Activated naive CD4-positive, alpha-beta T cell treated with anti-CD3 and anti-CD28 coated beads for 36 hours (primary cell): ENCODE measurements at places on chromosomes 3 and 15. TPM values are rescaled to one million over a fixed set of nuclear protein-coding genes. Genes with fewer than 3 reads are reported as not detected.

GRCh38 chr3:73465926-73466325, 158.8 kb downstream of the PDZRN3 start:
- H3K27me3 ChIP-seq = peaks cover 11% of the 10 kb centered on the region
- no peak overlapping the region for H3K27ac ChIP-seq
- DNase-seq = no peak
- no peaks in the 10 kb centered on the region for H3K36me3 ChIP-seq
- H3K4me1 ChIP-seq = no peaks in the 10 kb centered on the region

- no peak overlapping the region for H3K4me3 ChIP-seq
- DNase-seq = no peak
- H3K36me3 ChIP-seq = no peaks in the 10 kb centered on the region
- H3K27ac ChIP-seq = no peak overlapping the region
- H3K4me1 ChIP-seq = no peaks in the 10 kb centered on the region
These were observed 312.2 kb upstream of the SLCO3A1 start for GRCh38 chr15:91541286-91541685.

GOLGA6L4 gene
- total RNA-seq = 0.37 TPM

- peak overlapping the region; percentile 82 for H3K4me3 ChIP-seq
- peaks cover 4% of the 10 kb centered on the region for H3K36me3 ChIP-seq
- H3K27me3 ChIP-seq = no peaks in the 10 kb centered on the region
- DNase-seq = no peak
- peaks cover 15% of the 10 kb centered on the region for H3K4me1 ChIP-seq
- peak overlapping the region; percentile 96 for H3K27ac ChIP-seq
These were observed 1.2 kb upstream of the ZBTB20 start for GRCh38 chr3:115148142-115148790.

DNA sequence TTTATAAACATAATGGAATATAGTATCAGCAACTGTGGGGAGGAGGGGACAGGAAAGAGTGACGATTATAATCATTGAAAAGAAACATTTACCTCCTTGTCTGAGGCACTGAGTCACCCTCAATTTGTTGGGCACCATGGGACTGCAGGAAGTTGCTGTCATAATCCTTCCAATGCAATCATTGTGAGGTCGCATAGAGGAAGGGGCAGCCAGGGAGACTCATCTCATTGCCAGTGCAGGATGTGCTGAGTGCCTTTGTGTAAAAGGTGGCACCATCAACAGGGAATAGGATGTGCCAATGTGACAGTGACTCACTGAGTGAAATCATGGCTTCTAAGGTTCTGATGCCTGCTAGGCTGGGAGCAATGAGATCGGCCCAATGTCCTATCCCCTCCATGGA, 300.4 kb upstream of the ADAMTS9 start:
- H3K27me3 ChIP-seq = no peaks in the 10 kb centered on the region
- H3K4me1 ChIP-seq = no peaks in the 10 kb centered on the region

TEX55 gene
- total RNA-seq = not detected

GRCh38 chr15:93720607-93721006, 510.8 kb upstream of the MCTP2 start:
- H3K27ac ChIP-seq = no peak overlapping the region
- no peak overlapping the region for H3K4me3 ChIP-seq
- DNase-seq = no peak

GRCh38 chr15:72785432-72785831, 1.9 kb upstream of the ADPGK start:
- peaks cover 10% of the 10 kb centered on the region for H3K36me3 ChIP-seq
- H3K27me3 ChIP-seq = no peaks in the 10 kb centered on the region
- H3K4me3 ChIP-seq = no peak overlapping the region

DNA sequence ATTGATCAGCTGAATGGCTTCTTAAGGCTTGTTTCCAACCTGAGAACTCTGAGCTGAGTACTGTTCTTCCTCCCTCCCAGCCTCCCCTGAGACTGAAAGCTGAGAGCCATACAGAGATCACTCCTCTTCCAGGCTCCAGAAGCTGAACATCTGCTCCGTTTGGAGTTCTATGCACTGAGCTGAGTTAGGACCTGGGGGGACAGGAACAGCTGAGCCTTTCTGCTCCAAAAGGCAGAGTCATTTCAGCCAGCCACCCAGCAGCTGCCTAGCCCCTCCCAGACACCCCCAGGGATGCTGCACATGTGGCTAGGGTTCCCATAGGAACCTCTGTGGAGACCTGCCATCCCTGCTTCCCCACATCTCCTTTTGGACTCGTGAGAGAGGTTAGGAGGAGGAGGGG, 64.2 kb upstream of the GLCE start:
- no peak for DNase-seq
- no peaks in the 10 kb centered on the region for H3K36me3 ChIP-seq
- no peak overlapping the region for H3K4me3 ChIP-seq
- H3K27me3 ChIP-seq = no peaks in the 10 kb centered on the region

INKA1 gene
- total RNA-seq = 0.33 TPM

- H3K27ac ChIP-seq = no peak overlapping the region
- no peak for DNase-seq
- H3K4me3 ChIP-seq = no peak overlapping the region
- peaks cover 24% of the 10 kb centered on the region for H3K27me3 ChIP-seq
- no peaks in the 10 kb centered on the region for H3K36me3 ChIP-seq
These were observed 4.5 kb downstream of the SLC12A8 start for GRCh38 chr3:125207949-125208568.

DNA sequence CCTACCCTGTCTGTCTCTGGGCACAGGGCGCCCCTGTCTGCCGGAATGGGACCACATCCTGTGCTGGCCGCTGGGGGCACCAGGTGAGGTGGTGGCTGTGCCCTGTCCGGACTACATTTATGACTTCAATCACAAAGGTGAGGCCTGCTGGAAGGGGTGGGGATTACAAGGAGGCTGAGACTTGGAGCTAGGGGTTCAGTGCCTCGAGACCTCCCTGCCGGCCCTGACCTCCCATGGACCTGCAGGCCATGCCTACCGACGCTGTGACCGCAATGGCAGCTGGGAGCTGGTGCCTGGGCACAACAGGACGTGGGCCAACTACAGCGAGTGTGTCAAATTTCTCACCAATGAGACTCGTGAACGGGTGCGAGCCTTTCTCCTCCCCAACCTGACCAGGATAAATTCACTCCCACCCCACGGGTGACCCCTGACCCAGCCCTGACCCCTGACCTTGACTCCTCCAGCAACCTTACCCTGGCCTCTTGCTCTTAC, 20.4 kb downstream of the PTH1R start:
- peaks cover 3% of the 10 kb centered on the region for H3K4me1 ChIP-seq
- peaks cover 24% of the 10 kb centered on the region for H3K27me3 ChIP-seq
- H3K27ac ChIP-seq = no peak overlapping the region

GRCh38 chr3:195076981-195077610, 193.9 kb downstream of the XXYLT1 start:
- no peaks in the 10 kb centered on the region for H3K4me1 ChIP-seq
- H3K27ac ChIP-seq = no peak overlapping the region
- H3K27me3 ChIP-seq = no peaks in the 10 kb centered on the region
- H3K36me3 ChIP-seq = no peaks in the 10 kb centered on the region
- H3K4me3 ChIP-seq = no peak overlapping the region

- peaks cover 4% of the 10 kb centered on the region for H3K36me3 ChIP-seq
- no peak overlapping the region for H3K4me3 ChIP-seq
- DNase-seq = no peak
- H3K27me3 ChIP-seq = no peaks in the 10 kb centered on the region
These were observed 100.3 kb downstream of the HCN4 start for GRCh38 chr15:73268457-73268856.

DNA sequence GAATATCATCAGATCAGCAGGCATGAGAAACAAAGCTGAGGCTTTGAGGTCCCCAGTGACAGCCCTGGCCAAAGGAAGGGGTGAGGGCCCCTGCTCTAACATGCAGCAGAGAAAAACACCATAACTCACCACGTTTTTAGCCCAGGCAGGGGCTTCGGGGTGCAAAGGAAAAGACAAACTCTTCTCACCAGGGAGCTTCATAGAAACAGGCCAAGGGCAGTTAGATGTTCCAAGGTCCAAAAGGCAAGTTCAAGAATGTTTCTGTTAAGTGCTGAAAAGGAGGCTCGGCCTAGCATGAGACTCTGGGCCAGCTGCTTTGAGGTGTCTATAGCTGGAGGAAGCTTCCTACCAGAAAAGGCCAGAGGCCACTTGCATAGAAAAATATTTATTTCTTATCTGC, 608.4 kb upstream of the CFAP20DC start:
- H3K36me3 ChIP-seq = no peaks in the 10 kb centered on the region
- H3K27me3 ChIP-seq = no peaks in the 10 kb centered on the region
- DNase-seq = no peak
- no peak overlapping the region for H3K4me3 ChIP-seq
- no peak overlapping the region for H3K27ac ChIP-seq

- H3K27me3 ChIP-seq = no peaks in the 10 kb centered on the region
- peaks cover 19% of the 10 kb centered on the region for H3K4me1 ChIP-seq
- peak; percentile 58 for DNase-seq
- H3K4me3 ChIP-seq = peak overlapping the region; percentile 87
These were observed 10.9 kb downstream of the GNB5 start for GRCh38 chr15:52180196-52180835.

GRCh38 chr3:143016321-143016972, 15.1 kb downstream of the U2SURP start:
- no peak overlapping the region for H3K4me3 ChIP-seq
- peaks cover 20% of the 10 kb centered on the region for H3K4me1 ChIP-seq
- no peaks in the 10 kb centered on the region for H3K27me3 ChIP-seq
- H3K36me3 ChIP-seq = peaks cover 50% of the 10 kb centered on the region
- no peak for DNase-seq

DNA sequence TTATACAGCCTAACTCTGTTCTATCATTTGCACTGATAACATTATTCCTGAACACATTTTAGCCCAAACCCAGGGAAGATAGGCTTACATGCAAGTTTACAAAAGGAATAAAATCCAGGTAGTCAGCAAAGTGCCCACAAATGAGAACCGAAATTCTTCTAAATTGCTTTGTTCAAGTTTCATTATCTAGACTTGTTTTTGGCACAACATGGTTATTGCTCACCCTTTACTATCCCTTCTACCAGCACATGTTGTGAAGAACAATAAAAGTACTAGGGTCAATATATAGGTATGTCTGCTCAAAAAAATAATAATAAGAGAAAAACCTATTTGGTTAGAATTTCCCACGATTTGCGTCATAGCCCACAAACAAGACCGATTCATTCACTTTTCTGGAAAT, 430.5 kb downstream of the FGF12 start:
- no peaks in the 10 kb centered on the region for H3K4me1 ChIP-seq
- no peaks in the 10 kb centered on the region for H3K36me3 ChIP-seq
- DNase-seq = no peak
- H3K4me3 ChIP-seq = no peak overlapping the region
- H3K27me3 ChIP-seq = no peaks in the 10 kb centered on the region
- no peak overlapping the region for H3K27ac ChIP-seq
